Hindlimb muscle (tissue), 1 donor: ENCODE measurements at places on chromosomes 1 and 21.
A peak's percentile ranks its signal among the peaks of the same experiment; 100 is the strongest.

DNA sequence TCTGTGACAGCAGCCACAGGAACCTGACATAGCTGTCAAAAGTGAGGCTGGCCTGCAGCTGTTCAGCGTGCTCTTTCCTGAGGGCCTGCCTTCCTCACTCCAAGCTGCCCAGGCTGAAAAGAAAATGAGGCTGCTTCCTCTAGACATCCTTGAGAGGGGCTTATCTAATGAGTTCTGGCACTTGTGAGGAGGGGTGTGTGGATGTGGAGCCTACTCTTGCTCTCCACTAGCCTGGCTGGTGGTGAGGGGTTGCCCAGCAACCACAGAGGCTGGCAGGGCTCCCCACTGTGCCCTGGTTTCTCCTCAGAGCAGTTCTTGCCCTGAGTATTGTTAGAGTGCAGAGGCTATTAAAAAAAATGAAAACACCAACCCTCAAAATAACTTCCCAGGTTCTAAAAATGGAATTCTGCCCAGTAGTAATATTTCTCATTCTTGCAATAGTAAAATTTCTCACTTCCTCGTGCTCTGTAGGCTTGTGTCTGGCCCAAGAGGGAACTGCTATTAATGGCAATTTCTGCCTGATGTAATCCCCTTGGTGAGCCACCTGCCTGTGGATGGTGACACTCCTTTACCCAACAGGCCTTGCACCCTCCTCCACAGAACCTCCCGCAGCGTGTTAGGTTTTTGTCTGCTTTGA is 52.6 kb upstream of the EPS8L3 start:
- no peak for DNase-seq

DNA sequence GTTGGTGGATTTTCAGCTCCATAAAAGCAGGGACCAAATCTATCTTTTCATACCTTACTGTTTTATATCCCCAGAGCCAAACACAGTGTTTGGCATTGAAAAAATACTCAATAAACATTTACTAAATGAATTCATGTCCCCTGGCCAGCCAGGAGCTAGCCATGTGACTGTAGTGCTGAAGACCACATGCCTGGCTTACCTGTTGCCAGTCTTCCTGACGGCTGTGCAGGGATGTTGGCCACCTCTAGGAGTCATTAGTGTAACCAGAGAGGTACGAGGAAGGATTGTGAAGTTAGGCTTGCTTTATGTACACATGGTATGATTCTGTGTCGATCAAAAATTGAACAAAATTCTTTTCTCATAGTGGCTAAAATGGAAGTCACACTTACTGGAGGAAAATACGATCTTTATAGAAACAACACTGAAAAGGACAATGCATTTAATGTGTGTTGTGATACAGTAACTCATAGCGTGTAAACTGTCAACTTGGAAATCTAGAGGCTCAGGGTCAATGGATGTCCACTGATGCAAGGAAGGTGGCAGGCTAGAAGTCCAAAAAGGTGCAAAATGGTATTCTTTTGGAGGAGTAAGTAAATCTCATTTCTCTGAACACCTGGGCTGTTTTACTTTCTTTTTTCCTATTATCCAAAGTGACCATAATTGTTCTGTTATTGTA is 60.9 kb downstream of the FGGY start:
- DNase-seq = no peak

DNA sequence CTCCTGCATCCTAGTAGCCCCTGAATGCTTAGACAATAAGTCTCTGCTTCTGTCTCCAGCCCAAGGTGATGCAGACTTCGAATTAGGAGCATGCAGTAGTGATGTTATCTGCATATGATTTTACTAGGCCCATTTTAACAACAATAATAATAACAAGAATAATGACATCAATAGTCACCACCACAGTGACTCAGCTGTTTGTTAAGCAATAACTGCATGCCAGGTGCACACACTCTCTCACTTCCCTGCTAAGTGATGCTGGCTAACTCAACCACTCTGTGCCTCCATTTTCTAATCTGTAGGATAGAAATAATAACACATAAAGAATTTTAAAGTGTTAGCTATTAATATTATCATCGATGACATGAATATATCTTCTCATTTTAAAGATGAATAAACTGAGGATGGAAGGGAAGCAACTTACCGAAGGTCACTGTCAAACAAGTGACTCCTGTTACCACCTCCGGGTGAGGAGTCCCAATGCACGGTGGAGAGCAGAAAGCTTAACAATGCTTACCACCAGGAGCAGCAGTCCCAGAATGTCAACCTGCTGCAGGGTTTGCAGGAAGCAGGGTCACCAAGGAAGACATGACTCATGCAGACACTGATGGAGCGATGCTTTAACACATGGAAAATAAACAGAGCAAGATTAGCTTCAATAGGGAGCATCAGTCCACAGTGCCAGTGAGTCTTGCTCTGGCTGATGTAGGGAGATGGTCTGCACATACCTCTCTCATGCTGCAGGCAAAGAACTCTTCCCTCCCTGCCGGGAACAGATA is 290.2 kb downstream of the SPATA17 start:
- DNase-seq = no peak

DNA sequence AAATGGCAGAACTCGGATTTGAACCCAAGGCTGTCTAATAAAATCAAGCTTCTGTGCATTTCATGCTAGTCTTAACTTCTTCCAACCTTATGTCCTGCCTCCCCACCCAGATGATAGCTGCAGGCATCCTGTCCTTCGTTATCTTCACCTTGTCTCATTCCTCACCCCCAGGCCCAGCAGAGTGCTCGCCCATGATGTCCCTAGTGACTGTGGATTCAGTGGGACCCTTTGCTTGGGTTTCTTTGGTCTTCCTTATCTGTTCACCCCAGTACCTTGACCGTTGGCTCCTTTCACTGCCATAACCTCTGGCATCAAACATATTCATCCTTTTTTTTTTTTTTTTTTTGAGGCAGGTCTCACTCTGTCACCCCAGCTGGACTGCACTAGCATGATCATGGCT is 5.6 kb upstream of the BSDC1 start:
- DNase-seq = no peak

GRCh38 chr21:41970751-41971653 is 17.2 kb upstream of the C2CD2 start:
- DNase-seq = no peak

DNA sequence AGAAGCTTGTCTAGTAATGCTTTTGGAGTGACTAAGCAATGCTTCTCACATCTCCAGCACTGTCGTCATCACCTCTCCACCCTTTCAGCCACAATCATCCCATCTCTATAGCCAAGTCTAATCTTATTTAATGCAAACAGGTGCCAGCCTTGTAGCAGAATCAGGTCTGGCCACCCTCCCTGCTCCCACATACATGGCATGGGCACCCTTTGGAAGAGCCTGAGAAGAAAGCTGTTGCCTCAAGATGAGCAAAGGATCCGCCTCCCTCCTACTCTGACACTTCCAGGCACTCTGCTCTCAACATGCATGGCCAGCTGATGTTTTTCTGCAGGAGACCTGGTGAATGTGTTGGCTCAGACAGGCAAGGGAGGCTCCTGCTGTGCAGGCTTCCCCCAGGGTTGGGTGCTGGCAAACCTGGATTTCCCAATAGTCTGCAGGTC is 113.1 kb upstream of the GRIK3 start:
- no peak for DNase-seq

DNA sequence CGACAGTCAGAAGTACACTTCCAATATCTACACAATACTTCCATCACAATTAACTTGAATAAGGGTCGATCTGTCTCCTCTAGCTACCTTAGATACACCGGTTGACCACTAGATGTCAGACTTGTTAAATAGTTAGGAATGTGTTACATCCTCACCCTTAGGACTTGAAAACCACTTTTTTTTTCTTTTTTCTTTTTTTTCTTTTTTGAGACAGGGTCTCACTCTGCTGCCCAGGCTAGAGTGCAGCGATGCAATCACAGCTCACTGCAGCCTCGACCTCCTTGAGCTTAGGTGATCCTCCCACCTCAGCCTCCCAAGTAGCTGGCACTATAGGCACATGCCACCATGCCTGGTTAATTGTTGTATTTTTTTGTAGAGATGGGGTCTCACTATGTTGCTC is 120.4 kb upstream of the GREM2 start:
- peak; percentile 24 for DNase-seq

DNA sequence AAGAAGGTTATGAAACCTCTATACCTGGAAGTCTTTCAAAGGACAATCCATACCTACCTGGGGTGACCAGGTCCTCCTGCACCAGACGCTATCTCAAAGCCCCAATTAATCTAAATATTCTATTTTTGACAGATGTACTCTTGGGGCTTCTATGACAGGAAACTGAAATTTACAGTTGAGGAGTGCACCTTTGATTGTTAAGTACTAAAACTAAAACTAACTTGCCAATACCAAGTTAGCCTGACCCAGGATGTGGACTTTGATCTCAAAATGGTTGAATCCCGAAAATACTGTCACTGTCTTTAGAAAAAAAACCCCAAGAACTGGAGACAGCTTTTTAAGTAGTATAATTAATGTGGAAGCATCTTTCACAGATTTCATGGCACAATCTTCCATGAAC is 162.4 kb downstream of the TTLL7 start:
- DNase-seq = no peak

DNA sequence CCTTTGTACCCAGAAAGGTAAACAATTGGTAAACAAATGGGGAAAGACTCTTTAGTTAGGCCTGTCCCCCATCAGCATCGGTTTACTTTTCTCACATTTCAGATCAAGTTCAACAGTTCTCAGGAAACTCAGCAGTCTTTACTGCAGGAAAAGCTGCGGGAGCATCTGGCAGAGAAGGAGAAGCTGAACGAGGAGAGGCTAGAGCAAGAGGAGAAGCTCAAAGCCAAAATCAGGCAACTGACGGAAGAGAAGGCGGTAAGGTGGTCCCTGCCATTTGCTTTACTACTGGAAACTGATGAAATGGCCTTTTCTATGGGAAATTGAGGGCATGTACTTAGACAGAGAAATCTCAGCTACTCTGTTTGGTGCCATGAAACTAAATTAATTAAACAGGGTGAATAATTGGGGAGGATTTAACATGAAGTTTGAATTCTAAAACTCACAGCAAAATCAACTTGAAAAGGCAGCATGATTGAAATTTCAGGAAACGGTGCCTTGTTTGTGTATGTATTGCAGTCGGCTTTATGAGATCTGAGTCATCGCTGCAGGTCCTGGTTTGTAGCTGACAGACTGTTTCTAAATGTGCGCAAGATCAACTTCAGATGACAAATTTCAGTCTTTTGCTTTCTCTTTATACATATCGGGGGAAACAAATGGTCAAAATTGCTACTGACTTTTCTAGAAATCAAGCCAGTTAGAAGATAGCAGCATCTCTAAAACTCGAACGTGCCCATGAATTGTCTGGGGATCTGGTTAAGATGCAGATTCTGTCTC is 67.9 kb upstream of the EFHD2 start:
- no peak for DNase-seq

DNA sequence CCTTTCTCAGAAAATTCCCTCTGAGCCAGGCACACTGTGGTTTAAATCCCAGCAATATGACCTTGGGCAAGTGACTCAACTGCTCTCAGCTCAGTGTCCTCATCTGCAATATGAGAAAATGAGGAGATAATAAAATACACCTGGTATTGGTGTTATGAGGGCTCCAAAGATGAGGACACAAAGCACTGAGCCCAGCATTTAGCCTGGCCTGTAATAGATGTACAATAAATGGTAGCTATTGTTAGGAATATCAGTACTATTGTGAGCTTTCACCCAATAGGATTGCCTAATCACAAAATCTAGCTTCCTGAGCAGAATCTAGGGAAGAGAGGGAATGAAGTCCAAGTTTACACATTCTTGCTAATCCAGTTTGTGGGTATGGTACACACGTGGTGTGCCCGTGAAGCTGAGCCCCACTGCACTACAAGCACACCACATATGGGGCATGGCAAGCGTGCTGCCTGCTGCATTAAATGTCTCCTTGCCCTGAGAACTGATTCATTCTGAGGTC is 24.3 kb upstream of the SLC30A1 start:
- DNase-seq = no peak

- DNase-seq = no peak
These were observed 7.2 kb downstream of the KIFAP3 start for GRCh38 chr1:170067253-170067819.

GRCh38 chr1:153616144-153616916 is at the start of gene S100A14:
TSS of gene S100A14 (minus strand) at chr1:153616325. CDS start at chr1:153615858, 467 bp downstream.
- DNase-seq = no peak

- no peak for DNase-seq
These were observed 244.6 kb upstream of the DMRTA2 start for GRCh38 chr1:50667710-50668356.

GRCh38 chr1:168019407-168019806 is 82.5 kb upstream of the MPC2 start:
- no peak for DNase-seq

- DNase-seq = no peak
These were observed 62.1 kb downstream of the SKI start for GRCh38 chr1:2290171-2290578.

DNA sequence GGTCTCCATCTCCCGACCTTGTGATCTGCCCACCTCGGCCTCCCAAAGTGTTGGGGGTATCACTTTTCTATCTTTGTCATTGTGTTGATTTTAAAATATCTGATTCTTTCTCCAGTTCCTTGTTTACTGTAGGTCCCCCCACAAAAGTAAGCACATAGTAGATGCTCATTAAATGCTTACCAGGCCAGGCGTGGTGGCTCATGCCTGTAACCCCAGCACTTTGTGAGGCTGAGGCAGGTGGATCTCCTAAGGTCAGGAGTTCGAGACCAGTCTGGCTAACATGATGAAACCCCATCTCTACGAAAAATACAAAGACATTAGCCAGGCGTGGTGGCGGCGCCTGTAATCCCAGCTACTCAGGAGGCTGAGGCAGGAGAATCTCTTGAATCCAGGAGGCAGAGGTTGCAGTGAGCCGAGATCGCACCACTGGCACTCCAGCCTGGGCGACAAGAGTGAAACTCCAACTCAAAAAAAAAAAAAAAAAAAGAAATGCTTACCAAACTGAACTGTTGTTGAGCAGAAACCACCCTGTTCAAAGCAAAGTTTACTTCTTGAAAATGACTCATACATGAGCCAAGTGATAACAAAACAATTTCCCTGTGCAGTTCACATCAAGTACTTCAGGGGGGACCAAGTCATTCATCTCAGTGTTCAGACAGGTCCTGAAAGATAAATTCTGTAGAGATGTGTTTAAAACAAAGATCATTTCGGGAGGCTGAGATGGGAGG is 24.3 kb upstream of the NID1 start:
- no peak for DNase-seq

GRCh38 chr21:44801468-44802395 is at the start of gene UBE2G2:
TSS of gene UBE2G2 (minus strand) at chr21:44801820. CDS start at chr21:44801748, 72 bp downstream.
- peak; percentile 88 for DNase-seq

- peak; percentile 76 for DNase-seq
These were observed 686 bp downstream of the ARF1 start for GRCh38 chr1:228082918-228083870.

GRCh38 chr1:116097626-116098025 is 13.6 kb upstream of the MAB21L3 start:
- no peak for DNase-seq
